Pancreas (tissue), 10 donors: ENCODE measurements at places on chromosomes 11 and 22. TPM values are rescaled to one million over a fixed set of nuclear protein-coding genes. Genes with fewer than 3 reads are reported as not detected.

DNA sequence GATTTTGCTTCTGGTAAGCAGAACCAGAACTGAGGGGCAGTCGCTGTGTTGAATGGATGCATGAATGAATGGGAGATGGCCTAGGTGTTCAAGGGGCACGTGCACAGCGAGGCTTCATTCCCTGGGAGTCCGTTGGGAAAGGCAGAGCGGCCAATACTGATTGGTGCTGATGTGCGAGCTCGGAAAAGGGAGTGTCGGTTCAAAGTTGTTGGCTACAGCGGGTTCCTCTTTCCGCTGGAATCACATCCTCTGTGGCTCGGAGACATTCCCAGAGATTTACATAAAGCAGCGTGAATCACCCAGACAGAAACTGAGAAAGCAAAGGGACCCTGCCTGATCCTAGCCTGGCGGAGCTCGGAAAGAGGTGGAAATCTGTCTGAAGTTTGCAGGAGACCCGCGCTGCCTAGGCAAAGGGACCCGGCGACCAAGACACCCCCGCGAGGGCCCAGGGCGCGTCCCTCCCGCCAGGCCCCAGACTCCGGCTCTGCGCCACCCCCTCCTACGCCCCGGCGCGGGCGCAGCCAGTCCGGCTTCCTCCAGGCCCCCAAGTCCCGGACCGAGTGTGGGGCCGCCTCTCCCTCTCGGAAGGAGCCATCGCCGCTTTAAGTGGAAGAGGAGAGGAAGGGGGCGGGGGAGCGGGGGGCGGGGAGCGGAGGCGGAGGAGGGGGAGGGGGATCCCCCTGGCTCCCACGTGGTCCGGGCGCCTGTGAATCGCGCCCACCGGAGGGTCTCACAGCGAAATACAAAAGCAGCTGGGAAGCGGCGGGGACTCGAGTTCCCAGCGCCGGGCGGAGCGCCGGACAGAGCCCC, at the start of gene FJX1:
Gene FJX1, plus strand, starts transcription at position 774 of the 810 bp plus-strand sequence. CDS start 177 bp downstream, outside the sequence.
- no peaks in the 10 kb centered on the region for H3K36me3 ChIP-seq
- H3K4me3 ChIP-seq = peak within 1 kb of the TSS; percentile 62
- no peaks in the 10 kb centered on the region for H3K4me1 ChIP-seq
- H3K27me3 ChIP-seq = no peaks in the 10 kb centered on the region

GRCh38 chr11:17939542-17939941, 73.3 kb downstream of the SERGEF start:
- no peak for DNase-seq
- no peaks in the 10 kb centered on the region for H3K27me3 ChIP-seq
- no peak overlapping the region for H3K4me3 ChIP-seq
- no peaks in the 10 kb centered on the region for H3K36me3 ChIP-seq
- H3K4me1 ChIP-seq = no peaks in the 10 kb centered on the region
- no peak overlapping the region for H3K27ac ChIP-seq

DNA sequence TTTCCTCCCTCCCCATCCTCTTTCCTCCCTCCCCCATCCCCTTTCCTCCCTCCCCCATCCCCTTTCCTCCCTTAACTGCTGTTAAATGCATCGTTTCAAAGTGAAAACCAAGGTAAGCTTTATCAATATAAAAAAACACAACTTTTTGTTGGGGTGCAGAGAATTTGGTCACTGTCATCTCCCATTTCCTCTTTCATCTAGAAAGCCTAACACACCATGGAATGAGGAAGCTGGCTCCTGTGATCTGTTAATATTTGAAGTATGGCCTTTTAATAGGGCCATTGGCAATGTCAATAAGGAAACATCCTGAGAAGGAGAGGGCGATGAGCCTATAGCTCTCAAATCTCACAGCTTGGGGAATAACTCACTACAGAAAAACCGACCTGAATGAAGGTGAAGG, 7.0 kb downstream of the EXPH5 start:
- no peaks in the 10 kb centered on the region for H3K27me3 ChIP-seq
- H3K4me3 ChIP-seq = no peak overlapping the region
- H3K27ac ChIP-seq = no peak overlapping the region

GRCh38 chr22:38704654-38705234, 1.0 kb upstream of the GTPBP1 start:
- H3K4me3 ChIP-seq = no peak overlapping the region
- H3K27ac ChIP-seq = peak overlapping the region; percentile 75
- no peak for DNase-seq
- peaks cover 18% of the 10 kb centered on the region for H3K4me1 ChIP-seq
- no peaks in the 10 kb centered on the region for H3K36me3 ChIP-seq

GRCh38 chr11:111911563-111912401, at the start of gene CRYAB:
Gene CRYAB, minus strand, starts transcription at chr11:111911770. Its CDS starts 46 bp downstream, at chr11:111911724.
- peak within 1 kb of the TSS; percentile 15 for H3K4me3 ChIP-seq
- peak; percentile 68 for DNase-seq
- H3K4me1 ChIP-seq = peaks cover 16% of the 10 kb centered on the region
- no peaks in the 10 kb centered on the region for H3K27me3 ChIP-seq
- H3K27ac ChIP-seq = peak within 1 kb of the TSS; percentile 50

DNA sequence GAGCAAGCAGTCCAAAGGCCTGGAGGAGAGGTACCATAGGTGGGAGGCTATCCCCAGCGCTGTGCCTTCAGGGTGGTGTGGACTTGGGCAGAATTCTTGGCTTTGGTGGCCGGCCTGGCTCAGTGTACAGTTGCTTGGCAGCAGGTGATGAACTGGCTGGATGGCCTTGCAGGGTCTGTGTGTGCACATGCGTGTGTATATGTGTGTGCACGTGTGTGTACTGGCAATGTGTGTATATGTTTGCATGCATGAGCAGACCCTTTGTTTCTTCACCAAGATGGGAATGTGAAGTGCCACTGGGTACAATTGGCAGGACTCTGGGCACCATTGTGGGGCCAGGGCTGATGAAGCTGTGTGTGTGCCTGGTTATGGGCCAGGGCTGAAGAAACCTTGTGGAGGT, 53.0 kb downstream of the CEP164 start:
- H3K36me3 ChIP-seq = peaks cover 17% of the 10 kb centered on the region
- H3K27ac ChIP-seq = no peak overlapping the region
- DNase-seq = no peak
- H3K4me1 ChIP-seq = no peaks in the 10 kb centered on the region

DNA sequence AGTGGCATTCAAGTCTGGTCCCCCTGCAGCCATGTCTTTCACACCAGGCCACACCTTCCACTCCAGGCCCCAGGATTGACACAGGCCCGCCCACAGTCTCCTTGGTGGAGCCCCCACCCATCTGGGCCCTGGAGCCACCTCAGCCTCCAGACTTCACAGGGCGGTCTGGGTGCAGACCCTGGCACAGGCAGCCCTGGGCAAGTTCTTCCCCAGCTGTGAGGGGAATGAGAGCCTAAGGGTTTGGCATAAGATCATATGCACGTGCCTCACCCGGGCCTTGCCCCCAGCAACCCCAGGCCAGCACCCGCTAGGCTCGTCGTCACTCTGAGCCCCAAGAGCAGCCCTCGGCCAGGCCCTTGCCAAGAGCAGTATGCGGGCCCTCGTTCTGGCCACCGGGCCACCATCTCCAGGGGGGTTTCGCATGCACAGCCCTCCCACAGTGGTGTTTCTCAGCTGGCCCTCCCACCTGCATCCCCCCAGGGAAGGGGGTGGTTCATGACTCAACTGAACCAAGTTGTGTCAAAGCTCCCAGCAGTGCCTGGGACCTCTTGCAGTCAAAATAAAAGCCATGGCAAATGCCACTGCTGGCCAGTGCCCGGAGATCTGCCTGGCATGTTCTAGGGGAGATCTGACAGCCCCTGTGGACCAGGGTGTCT, 70.4 kb upstream of the KCNQ1OT1 start:
- no peaks in the 10 kb centered on the region for H3K4me1 ChIP-seq
- no peaks in the 10 kb centered on the region for H3K27me3 ChIP-seq
- H3K36me3 ChIP-seq = no peaks in the 10 kb centered on the region
- H3K4me3 ChIP-seq = no peak overlapping the region
- no peak overlapping the region for H3K27ac ChIP-seq

GRCh38 chr11:47946682-47947559, 33.4 kb upstream of the PTPRJ start:
- H3K27me3 ChIP-seq = no peaks in the 10 kb centered on the region
- no peaks in the 10 kb centered on the region for H3K36me3 ChIP-seq
- DNase-seq = peak; percentile 64
- H3K4me3 ChIP-seq = no peak overlapping the region
- no peaks in the 10 kb centered on the region for H3K4me1 ChIP-seq

DNA sequence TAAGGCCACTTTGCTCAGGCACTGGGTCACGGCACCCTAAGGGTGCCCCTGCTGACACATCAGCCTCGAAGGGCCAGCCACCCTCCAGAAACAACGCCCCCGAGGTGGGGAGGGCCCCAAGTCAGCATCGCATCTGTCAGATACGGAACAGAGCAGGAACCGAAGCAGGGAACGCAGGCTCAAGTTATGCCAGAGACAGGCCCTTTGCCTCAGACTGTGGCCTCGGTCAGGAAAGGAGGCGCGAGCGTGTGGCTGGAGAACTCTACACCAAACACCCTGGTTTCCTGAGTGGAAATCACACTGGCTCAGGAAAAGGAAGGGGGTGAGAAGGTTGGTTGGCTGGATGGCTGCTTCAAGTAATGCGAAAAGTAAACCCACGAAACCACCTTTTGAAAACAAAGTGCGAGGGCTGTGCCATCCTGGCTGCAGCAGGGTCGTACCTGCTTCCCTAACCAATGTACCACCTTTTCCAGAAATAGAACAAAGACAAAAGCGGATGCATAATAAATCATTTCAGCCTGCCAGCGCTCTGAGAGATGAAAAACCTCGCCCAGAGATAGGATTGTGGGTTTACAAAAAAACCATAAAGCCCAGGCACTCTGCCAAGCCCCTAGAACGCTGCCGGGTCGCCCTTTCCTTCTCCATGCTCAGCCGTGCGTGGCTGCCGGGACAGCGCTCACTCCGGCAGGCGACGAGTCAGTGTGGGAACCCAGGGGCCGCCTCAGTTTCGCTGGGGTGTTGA, 38.6 kb downstream of the TRMU start:
- H3K27ac ChIP-seq = no peak overlapping the region
- H3K36me3 ChIP-seq = no peaks in the 10 kb centered on the region
- peaks cover 25% of the 10 kb centered on the region for H3K4me1 ChIP-seq
- H3K27me3 ChIP-seq = no peaks in the 10 kb centered on the region

- peak overlapping the region; percentile 61 for H3K4me3 ChIP-seq
- no peaks in the 10 kb centered on the region for H3K36me3 ChIP-seq
- peak; percentile 83 for DNase-seq
- H3K27me3 ChIP-seq = peaks cover 5% of the 10 kb centered on the region
- peaks cover 30% of the 10 kb centered on the region for H3K4me1 ChIP-seq
Observed at GRCh38 chr11:64745521-64746328, 1.8 kb upstream of the RASGRP2 start.

DNA sequence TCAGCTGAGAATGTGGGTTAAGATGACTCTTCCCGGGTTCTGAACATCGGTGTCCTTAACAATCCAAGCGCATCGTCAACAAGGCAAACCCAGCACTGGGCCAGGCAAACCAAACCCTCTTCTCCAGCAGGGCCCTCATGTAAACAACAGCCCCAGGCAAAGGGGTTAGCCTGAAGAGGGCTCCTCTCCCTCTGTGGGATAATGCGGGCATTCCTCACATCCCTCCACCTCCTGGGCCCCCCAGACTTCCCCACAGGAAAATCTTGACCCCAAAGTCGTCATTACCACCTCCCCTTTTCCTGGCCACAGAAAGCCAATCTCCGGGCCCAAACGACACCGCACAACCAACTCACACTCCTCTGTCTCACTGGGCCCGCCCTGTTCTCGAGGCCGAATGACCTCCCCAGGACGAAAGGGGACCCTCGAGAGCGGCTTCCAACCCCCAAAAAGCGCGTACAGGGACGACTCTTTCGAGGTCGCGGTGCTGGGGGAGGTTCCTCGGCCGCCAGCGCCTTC, 566 bp downstream of the DDB1 start:
- no peak for DNase-seq
- H3K27me3 ChIP-seq = no peaks in the 10 kb centered on the region
- H3K4me3 ChIP-seq = peak overlapping the region; percentile 98
- H3K27ac ChIP-seq = peak overlapping the region; percentile 88

DNA sequence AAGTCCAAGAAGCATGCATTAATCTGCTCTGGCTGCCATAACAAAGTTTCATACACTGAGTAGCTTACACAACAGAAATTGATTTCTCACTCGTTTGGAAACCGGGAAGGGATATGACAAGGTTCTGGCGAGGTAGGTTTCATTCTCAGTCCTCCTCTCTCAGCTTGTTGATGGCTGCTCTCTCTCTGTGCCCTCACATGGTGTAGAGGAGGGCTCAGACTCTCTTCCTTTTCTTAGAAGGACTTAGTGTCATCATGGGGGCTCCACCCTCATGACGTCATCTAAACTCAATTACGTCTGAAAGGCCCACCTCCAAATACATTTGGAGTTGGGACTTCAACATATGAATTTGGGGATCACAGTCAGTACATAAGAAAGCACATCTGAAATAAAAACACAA, 18.6 kb downstream of the GLYATL1 start:
- H3K27me3 ChIP-seq = peaks cover 4% of the 10 kb centered on the region
- no peaks in the 10 kb centered on the region for H3K36me3 ChIP-seq
- H3K4me1 ChIP-seq = no peaks in the 10 kb centered on the region
- H3K27ac ChIP-seq = no peak overlapping the region

- H3K4me3 ChIP-seq = no peak overlapping the region
- no peak overlapping the region for H3K27ac ChIP-seq
- no peaks in the 10 kb centered on the region for H3K36me3 ChIP-seq
- no peaks in the 10 kb centered on the region for H3K4me1 ChIP-seq
- peak; percentile 46 for DNase-seq
- H3K27me3 ChIP-seq = no peaks in the 10 kb centered on the region
Observed at GRCh38 chr11:46729110-46730027, 10.4 kb downstream of the F2 start.

- H3K27me3 ChIP-seq = no peaks in the 10 kb centered on the region
- H3K4me1 ChIP-seq = no peaks in the 10 kb centered on the region
- no peak overlapping the region for H3K4me3 ChIP-seq
- H3K27ac ChIP-seq = no peak overlapping the region
Observed at GRCh38 chr11:32131321-32131720, 40.4 kb downstream of the RCN1 start.

GRCh38 chr22:32240461-32240860, 14.7 kb downstream of the SLC5A4 start:
- H3K4me3 ChIP-seq = no peak overlapping the region
- no peaks in the 10 kb centered on the region for H3K4me1 ChIP-seq
- no peaks in the 10 kb centered on the region for H3K36me3 ChIP-seq
- no peak overlapping the region for H3K27ac ChIP-seq
- no peak for DNase-seq

DNA sequence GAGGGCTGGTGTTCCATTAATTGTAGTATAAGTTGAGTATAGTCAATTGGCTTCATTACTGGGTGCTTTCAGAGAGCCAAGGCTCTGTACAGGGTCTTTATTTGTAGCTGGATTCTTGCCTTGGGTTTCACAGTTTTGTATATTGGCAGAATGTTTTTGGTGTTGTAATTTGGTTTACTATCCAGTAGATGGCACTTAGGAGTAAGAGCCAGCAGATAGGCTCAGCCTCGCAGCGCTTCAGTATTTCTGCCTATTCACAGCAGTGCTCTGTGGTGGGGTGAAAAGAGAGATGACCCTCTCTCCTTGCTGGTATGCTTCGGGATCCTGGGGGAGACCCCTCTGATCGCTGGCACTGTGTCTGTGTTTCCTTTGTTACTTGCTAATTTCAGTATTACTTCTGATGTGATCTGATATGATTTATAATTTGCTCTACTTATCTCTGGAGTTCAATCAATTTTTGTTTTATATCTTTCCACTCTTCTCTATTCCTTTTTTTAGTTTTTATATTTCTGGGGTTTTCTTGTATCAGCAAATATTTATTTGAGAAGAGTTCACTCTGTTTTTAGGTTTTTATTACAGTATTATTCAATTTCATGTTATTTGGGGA, 52.2 kb downstream of the ANO5 start:
- no peaks in the 10 kb centered on the region for H3K27me3 ChIP-seq
- H3K27ac ChIP-seq = no peak overlapping the region
- peak; percentile 13 for DNase-seq
- no peaks in the 10 kb centered on the region for H3K4me1 ChIP-seq

The TCP11L1 gene
- 5.9 TPM for total RNA-seq

The H19 gene
- total RNA-seq = 142 TPM

The SLC43A3 gene
- 22.4 TPM for total RNA-seq

The MLC1 gene
- total RNA-seq = not detected

The CCDC81 gene
- 0.28 TPM for total RNA-seq

The PAMR1 gene
- total RNA-seq = 0.92 TPM

The PRDM11 gene
- 6.1 TPM for total RNA-seq

The VSIG2 gene
- 0.18 TPM for total RNA-seq

The ART1 gene
- total RNA-seq = not detected
